ENCODE measurements at places on chromosomes 5 and 9.

DNA sequence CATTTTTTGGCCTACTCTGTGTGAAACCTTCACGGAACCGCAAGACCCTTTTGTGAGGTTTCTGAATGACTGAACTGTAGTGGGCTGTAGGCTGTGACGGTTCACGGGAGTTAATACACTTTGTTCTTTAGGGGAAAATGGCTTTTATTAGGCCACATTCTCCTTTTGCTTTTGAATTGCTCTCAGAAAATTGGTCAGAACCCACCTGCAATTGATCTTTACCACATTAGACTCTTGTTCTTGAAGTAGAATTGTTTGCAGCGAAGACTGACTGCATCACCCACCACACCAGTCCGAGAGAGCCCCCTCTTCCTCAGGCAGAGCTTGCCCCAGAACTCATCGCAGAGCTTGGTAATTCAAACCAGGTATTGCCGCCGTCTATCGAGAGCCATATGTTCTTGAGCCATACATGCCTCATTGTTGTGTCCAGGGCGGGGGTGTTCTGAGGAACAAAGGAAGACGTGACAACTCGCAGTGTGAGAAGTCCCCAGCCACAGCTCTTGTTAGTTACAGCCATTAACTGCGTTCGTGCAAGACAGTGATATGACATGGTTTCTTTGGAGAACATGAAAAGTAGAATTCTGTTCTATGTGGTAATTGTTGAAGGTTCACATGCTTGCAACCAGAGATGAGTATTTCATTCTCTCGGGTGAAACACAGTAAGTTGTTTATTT, 166.4 kb upstream of the OTULINL start:
- no peak for DNase-seq

- DNase-seq = no peak
Observed at GRCh38 chr5:119315516-119315949, 40.3 kb upstream of the TNFAIP8 start.

- DNase-seq = no peak
Observed at GRCh38 chr9:69107771-69108170, 66.3 kb upstream of the TJP2 start.

- no peak for DNase-seq
Observed at GRCh38 chr5:170937072-170937471, 75.3 kb downstream of the RANBP17 start.

DNA sequence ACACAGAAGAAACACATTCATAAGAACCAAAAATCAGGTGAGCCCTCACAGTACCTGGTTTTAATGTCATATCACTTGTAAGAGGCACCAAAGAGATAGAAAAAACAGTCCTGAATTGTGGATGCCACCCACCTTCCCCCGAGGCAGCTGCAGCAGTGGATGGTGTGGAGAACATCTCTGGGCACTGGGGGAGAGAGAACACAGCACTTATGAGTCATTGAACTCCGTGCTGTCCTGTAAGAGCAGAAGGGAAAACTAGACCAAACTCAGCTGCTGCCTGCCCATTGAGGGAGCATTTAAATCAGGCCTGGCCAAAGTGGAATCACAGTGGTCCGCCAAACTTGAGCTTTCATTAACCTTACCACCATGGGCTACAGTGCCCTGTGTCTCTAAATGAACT, 296.2 kb downstream of the SPATA31D1 start:
- no peak for DNase-seq

DNA sequence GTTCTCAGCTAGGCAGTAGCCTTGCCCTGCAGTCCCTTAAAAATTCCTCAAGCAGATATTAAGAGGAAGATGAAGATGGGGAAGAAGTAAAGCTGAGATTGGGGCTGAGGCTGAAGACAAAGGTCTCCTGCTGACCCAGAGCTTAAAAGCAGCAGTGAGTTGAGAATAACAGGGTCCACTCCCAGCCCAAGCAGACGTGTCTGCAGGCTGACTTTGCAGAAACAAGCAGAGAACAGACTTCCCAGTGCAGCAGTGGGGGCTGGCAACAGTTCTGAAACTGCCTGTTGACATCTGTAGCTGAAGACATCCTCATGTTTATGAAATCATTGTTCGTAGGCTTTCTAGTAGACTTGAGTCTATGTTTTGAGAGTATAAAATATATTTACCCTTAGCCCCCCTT, 1.1 kb downstream of the CTXN3 start:
- DNase-seq = no peak

Measured in T-helper 22 cell (primary cell).